ENCODE measurements at places on chromosomes 5 and 9. TPM values are rescaled to one million over a fixed set of nuclear protein-coding genes. Genes with fewer than 3 reads are reported as not detected.

DNA sequence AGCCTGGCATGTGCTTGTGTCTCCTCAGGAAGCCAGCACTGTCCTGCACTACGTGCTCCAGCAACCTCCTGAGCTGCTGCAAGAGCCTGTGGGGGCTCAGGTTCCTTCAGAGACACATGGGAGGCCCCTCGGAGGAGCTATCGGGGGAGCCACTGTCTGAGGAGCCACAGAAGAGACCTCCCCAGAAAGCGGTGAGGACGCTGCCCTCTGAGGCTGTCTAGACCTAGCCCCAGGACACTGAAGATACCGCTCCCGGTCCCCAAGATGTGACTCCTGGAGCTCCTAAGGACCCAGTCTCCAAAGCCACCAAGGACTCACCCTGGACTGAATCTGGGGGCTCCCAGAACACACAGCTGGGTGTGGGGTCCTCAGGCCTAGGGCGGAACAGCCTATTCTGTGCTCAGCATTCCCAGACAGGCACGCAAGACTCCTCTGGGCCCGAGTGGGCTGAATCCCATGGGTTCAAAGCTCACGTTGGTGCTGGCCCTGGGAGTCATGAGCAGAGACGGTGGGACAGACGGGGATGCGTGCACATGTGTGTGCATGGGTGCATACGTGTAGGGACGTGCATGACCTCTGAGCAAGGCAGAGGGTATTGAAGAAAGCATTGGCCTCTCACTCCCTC is 50.0 kb downstream of the HRH2 start:
- no peak overlapping the region for H3K27ac ChIP-seq

Gene KCNV2
- total RNA-seq, result not detected

DNA sequence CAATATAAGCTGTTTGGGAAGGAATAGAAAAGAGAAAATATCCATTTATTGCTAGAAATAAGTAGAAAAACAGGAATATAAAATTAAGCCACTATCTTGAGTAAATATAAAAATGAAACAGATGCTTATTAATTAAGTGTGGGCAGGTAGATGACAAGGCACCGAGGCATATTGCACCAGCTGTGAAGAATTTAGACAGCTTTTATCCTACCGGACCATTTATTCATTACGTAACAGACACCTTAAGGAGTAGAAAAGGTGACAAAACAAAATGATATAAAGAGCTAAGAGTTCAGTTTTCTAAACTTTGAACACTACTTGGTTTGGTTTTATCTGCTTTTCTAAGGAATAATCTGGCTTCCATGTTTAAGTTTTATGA is 404.1 kb downstream of the PTPRD start:
- peaks cover 32% of the 10 kb centered on the region for H3K27me3 ChIP-seq
- H3K36me3 ChIP-seq, result no peaks in the 10 kb centered on the region
- DNase-seq, result no peak
- peak overlapping the region; percentile 75 for H3K4me3 ChIP-seq
- H3K27ac ChIP-seq, result no peak overlapping the region
- peaks cover 6% of the 10 kb centered on the region for H3K4me1 ChIP-seq

DNA sequence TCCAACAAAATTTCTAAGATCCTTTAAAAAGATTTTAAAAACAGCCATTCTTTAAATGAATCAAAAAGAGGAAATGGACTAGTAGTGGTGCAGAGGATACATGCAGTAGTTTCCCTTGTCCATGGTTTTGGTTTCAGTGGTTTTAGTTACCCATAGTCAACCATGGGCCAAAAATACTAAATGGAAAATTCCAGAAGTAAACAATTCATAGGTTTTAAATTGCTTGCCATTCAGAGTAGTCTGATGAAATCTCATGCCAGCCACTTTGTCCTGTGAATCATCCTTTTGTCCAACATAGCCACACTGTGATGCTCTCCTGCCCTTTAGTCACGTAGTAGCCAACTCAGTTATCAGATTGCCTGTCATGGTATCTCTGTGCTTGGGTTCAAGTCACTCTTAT is 286.1 kb downstream of the ANXA1 start:
- H3K27ac ChIP-seq, result no peak overlapping the region
- no peaks in the 10 kb centered on the region for H3K4me1 ChIP-seq
- no peaks in the 10 kb centered on the region for H3K27me3 ChIP-seq
- no peaks in the 10 kb centered on the region for H3K36me3 ChIP-seq
- no peak overlapping the region for H3K4me3 ChIP-seq
- DNase-seq, result no peak

DNA sequence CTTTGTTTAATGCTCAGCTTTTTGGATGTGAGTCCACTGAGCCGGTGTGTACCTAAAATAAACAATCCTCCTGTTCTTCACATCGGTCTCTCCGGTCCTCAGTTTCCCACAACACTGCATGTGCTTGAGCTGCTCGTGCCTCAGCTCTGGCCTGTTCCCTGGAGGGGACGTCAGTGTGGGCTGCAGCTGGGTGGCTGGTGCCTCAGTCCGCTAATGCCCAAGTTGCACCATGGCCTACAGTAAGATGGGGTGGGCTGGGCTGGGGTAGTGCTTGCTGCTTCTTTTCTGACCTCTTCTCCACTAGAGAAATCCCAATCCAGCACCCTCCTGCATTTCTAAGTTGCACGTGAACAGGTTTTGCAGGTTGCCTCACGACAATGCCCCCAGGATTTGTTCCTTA is 595 bp upstream of the BTNL9 start:
- no peaks in the 10 kb centered on the region for H3K36me3 ChIP-seq
- H3K4me1 ChIP-seq, result no peaks in the 10 kb centered on the region
- H3K4me3 ChIP-seq, result no peak overlapping the region
- peak; percentile 46 for DNase-seq
- H3K27ac ChIP-seq, result no peak overlapping the region

DNA sequence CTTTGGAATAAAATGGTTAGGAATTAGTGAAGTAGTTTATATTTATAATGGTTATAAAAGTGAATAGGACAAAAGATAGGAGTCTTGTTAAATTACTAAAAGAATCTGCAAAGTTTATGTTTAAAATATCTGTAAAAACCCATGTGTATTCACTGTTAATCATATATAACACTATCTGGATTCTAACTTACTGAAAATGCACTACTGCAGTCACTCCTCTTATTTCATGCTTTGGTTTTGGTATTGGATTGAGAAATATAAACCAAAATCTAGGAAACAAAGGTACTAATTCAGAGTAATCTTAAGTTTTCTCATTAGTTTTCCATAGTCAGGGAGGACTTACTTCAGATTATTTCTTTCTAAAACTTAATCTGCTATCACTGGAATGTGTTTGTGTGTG is 49.5 kb downstream of the ST8SIA4 start:
- H3K27me3 ChIP-seq, result no peaks in the 10 kb centered on the region
- DNase-seq, result no peak
- H3K27ac ChIP-seq, result no peak overlapping the region
- no peaks in the 10 kb centered on the region for H3K36me3 ChIP-seq

- no peaks in the 10 kb centered on the region for H3K36me3 ChIP-seq
- no peak for DNase-seq
- H3K4me1 ChIP-seq, result no peaks in the 10 kb centered on the region
- H3K27ac ChIP-seq, result no peak overlapping the region
- no peak overlapping the region for H3K4me3 ChIP-seq
- peaks cover 2% of the 10 kb centered on the region for H3K27me3 ChIP-seq
Measured at GRCh38 chr5:90792725-90793124, 234.1 kb downstream of the ADGRV1 start.

Gene BAAT
- total RNA-seq, result 0.13 TPM

Gene C9orf50
- not detected for total RNA-seq

Gene LRRC26
- not detected for total RNA-seq

- H3K36me3 ChIP-seq, result peaks cover 13% of the 10 kb centered on the region
- no peaks in the 10 kb centered on the region for H3K27me3 ChIP-seq
- peak overlapping the region; percentile 80 for H3K27ac ChIP-seq
Measured at GRCh38 chr5:180830253-180831138, 27.9 kb upstream of the MGAT1 start.

Gene MRPL22
- 35.8 TPM for total RNA-seq

DNA sequence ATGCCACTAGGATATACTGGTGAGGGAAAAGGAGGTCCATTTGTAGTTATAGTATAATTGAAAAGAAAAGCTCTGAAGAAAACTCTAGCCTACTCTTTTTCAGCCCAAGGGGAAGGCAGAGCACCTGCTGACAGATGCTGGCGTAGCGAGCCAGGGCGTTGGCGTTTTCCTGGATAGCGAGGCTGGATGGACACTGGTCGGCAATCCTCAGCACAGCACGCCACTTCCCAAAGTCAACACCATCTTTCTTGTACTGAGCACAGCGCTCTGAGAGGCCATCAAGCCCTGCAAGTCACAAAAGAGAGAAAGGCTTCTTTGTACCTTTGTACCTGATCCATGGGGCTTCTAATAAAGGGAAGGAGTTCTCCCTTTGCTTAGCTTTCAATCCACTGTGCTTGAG is 8.2 kb downstream of the ALDOB start:
- peaks cover 25% of the 10 kb centered on the region for H3K27me3 ChIP-seq
- no peak overlapping the region for H3K4me3 ChIP-seq
- DNase-seq, result no peak
- H3K4me1 ChIP-seq, result no peaks in the 10 kb centered on the region

DNA sequence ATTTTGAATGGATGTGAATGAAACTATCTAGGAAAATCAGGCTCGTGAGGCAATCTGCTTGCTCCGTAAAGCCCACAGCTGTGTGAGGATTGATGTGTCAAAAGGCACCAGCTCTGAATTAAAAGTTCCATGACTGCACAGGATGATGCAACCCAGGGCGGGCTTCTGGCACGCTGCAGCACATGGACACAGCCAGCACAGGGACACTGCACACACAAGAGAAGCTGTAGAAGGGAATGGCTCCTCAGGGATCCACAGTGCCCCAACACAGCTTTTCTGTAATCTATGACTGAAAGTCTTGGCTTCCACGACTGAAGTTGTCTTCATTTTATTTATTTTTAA is 151.0 kb downstream of the GCNT1 start:
- peaks cover 2% of the 10 kb centered on the region for H3K27me3 ChIP-seq
- no peak overlapping the region for H3K4me3 ChIP-seq
- H3K27ac ChIP-seq, result no peak overlapping the region
- no peaks in the 10 kb centered on the region for H3K4me1 ChIP-seq
- no peaks in the 10 kb centered on the region for H3K36me3 ChIP-seq

Gene LEAP2
- 0.78 TPM for total RNA-seq

Gene CYSRT1
- total RNA-seq, result 1.5 TPM

DNA sequence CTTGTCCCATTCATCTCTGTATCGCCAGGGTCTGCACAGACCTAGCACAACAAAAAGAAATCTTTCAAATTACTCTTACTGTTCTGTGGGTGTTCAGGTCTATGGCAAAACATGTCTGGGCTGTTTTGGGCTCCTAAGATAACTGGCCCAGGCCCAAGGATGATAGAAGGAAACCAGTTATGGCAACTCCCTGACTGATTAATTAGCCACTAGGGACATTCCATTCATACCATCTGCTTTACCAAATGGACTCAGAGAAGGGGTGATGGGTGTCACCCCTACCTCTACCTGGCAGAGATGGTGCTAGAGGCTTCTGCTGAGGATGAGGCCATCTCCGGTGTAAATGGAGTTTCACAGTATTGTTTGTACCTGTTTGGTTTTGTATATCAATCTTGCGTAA is 1.9 kb downstream of the SLC31A2 start:
- no peak for DNase-seq
- H3K4me3 ChIP-seq, result peak overlapping the region; percentile 76
- H3K27me3 ChIP-seq, result peaks cover 4% of the 10 kb centered on the region
- no peak overlapping the region for H3K27ac ChIP-seq
- peaks cover 14% of the 10 kb centered on the region for H3K4me1 ChIP-seq

- no peaks in the 10 kb centered on the region for H3K36me3 ChIP-seq
- peaks cover 24% of the 10 kb centered on the region for H3K4me1 ChIP-seq
- H3K27ac ChIP-seq, result no peak overlapping the region
- H3K27me3 ChIP-seq, result no peaks in the 10 kb centered on the region
- peak; percentile 94 for DNase-seq
Measured at GRCh38 chr5:150217873-150218692, 28.2 kb downstream of the SLC6A7 start.

Gene NPR3
- total RNA-seq, result 92.2 TPM

- no peak overlapping the region for H3K27ac ChIP-seq
- H3K36me3 ChIP-seq, result peaks cover 12% of the 10 kb centered on the region
- H3K27me3 ChIP-seq, result no peaks in the 10 kb centered on the region
Measured at GRCh38 chr5:9354336-9355081, 191.4 kb downstream of the SEMA5A start.

DNA sequence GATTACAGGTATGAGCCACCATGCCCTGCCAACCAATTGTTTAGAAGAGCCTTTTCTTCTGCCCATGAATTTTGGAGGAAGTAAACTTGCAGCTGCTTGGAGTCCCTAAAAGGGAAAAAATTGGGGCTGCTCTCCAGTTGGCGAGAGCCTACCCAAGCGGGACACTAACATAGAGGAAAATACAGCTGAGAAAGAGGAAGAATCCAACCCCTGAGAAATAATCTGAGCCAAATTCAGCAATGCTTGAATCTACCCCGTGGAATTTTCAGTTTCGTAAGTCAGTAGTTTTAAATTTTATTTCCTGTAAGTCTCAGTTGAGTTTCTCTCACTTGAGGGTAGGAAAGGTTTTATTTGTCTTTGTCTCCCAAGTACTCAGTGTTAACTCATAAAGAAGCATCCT is 30.4 kb upstream of the UBTD2 start:
- no peak overlapping the region for H3K27ac ChIP-seq
- H3K4me1 ChIP-seq, result peaks cover 2% of the 10 kb centered on the region
- H3K27me3 ChIP-seq, result peaks cover 2% of the 10 kb centered on the region
- H3K4me3 ChIP-seq, result no peak overlapping the region
- peaks cover 1% of the 10 kb centered on the region for H3K36me3 ChIP-seq

Gene SLC36A3
- total RNA-seq, result not detected

GRCh38 chr5:130171699-130172098 is 267.4 kb downstream of the CHSY3 start:
- no peaks in the 10 kb centered on the region for H3K27me3 ChIP-seq
- H3K27ac ChIP-seq, result peak overlapping the region; percentile 60
- peaks cover 33% of the 10 kb centered on the region for H3K4me1 ChIP-seq
- H3K4me3 ChIP-seq, result no peak overlapping the region
- DNase-seq, result no peak

Gene POU5F2
- 1.0 TPM for total RNA-seq

DNA sequence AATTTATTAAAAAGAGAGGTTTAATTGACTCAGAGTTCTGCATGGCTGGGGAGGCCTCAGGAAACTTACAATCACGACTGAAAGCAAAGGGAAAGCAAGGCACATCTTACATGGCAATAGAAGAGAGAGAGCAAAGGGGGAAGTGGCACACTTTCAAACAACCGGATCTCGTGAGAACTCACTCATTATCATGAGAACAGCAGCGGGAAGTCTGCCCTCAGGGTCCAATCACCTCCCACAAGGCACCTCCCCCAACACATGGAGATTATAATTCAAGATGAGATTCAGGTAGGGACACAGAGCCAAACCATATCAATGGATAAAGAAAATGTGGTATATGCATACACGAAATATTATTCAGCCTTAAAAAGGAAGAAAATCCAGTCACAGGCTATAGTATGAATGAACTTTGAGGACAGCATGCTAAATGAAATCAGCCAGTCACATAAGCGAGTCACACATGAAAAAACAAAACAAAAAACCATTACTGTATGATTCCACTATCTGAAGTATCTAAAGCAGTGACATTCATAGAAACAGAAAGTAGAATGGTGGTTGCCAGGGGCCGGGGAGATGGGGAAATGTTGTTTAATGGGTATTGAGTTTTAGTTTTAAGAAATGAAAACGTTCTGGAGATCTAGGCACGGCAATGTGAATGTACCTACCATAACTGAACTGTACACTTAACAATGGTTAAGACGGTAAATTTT is 83.4 kb upstream of the PCA3 start:
- peaks cover 2% of the 10 kb centered on the region for H3K36me3 ChIP-seq
- no peak overlapping the region for H3K4me3 ChIP-seq
- no peaks in the 10 kb centered on the region for H3K27me3 ChIP-seq
- DNase-seq, result no peak
- H3K4me1 ChIP-seq, result no peaks in the 10 kb centered on the region

Measured in osteocyte (in vitro differentiated cells).